NCI-H1417 treated with DMSO at 0.1 percent for 48 hours (cell line): ENCODE measurements at places on chromosomes 3 and 15.
A peak's percentile ranks its signal among the peaks of the same experiment; 100 is the strongest.

DNA sequence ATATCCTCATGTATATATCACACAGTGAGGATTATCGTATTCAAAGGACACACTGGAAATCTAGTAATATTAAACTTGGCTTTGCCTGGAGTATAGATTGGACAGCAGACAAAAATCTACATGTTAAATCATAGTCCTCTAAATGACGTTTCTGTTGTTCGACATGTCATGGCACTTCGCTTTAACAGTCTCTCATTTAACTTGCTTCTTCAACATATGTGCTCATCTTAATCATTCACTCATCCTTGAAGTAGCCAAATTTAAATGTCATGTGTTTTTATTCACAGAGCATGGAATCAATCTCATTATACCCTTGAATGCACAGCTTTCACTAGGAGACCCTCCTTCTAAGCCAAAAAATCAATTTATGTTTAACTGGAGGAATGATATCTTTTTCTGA lies 417.0 kb upstream of the CNTN6 start:
- DNase-seq, result no peak

- DNase-seq, result no peak
These were observed 43.5 kb downstream of the IDH2 start for GRCh38 chr15:90058775-90059174.

- DNase-seq, result no peak
These were observed 157.7 kb downstream of the CGGBP1 start for GRCh38 chr3:87901141-87901540.

- no peak for DNase-seq
These were observed 57.7 kb downstream of the IGF2BP2 start for GRCh38 chr3:185767002-185767688.

DNA sequence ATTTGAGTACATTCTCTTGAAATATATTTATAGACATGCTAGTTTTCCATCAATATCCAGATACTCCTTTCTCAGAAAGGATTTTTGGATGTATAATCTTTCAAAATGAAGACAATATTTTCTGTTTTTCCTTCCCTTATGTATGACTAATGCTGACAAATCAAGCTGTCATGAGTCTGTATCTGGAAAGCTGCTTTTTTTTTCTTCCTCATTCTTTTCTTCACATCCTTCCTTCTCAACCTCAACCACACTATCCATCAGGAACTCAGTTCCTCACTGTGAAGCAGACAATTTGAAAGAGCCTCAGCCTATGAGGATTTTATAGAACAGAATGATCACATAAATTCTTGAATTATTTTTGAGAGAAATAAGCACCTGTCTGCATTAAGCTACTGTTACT lies 335.9 kb upstream of the EPHA6 start:
- no peak for DNase-seq

GRCh38 chr15:39184701-39185390 lies 396.0 kb upstream of the THBS1 start:
- no peak for DNase-seq

DNA sequence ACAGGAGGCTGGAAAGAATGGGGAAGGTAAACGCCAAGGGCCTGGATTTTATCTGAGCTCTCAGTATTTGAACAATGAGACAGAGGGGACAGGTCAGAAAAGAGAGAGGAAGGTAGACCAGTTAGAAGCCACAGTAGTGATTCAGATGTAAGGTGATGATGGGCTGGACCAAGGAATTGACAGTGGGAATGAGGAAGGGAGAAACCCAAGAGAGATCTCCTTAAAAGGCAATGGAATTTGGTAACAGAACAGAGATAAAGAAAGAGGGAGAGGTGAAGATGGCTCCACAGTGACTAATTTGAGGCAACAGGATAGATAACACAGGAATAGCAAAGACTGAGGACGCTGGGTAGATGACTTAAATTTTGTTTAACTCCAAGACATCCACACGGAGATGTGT lies 11.4 kb upstream of the HEG1 start:
- DNase-seq, result no peak

- no peak for DNase-seq
These were observed 334.8 kb downstream of the NAALADL2 start for GRCh38 chr3:175193815-175194518.

DNA sequence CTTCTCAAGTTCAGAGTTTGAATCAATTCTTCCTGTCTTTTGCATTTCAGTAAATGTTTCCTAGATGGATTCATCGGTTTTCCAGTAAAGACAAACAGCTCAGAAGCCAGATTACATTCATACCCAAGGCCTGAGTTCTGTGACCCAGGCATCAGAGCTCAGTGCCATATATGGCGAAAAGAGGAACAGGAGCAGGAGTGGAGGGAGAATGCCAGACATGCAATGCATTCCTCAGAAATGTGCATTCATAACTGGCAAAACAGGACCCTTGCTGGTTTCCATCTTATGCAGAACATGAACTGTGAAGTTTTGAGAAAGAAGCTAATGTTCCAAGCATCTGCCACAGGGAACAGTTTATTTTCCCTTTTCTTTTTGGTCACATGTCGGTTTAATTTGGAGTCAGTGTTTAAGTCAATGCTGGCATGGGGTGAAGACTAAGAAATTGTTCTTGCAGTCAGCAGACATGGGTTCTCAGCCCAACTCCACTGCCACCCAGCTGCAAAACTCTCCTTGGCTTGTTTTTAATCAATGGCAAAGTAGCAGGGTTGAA lies 116.5 kb downstream of the LPP start:
- DNase-seq, result no peak

- no peak for DNase-seq
These were observed 40.5 kb downstream of the RASGRP1 start for GRCh38 chr15:38524156-38524555.

DNA sequence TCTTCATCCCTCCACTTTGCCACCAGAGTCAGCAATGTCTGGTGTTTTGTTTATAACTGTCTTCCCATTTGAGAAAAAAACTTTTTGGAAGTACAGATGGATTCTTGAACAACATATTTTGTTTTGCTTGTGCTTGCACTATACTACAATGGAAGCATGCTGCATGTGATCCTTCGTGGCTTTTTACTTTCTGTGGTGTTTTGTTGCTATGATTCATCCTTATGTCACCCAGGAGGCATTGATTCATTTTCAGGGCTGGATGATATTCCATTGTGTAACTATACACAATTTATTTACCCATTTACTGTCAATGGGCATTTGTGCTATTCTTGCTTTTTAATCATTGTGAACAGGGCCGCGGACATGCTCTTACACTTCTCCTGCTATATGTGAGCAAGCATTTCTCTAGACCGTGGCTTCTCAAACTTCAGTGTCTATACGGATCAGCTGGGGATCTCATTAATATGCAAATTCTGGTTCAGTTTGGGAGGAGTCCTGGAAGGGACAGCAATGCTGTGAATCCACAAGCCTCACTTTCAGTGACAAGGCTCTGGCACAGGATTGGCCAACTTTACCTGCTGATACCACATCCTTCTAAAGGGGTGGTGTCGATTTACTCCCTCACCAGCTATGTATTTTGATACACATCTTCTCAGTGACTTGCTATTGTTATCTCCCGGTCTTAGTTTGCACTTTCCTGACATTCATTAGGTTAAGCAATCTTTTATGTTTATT lies 65.9 kb downstream of the POLR2M start:
- no peak for DNase-seq

- DNase-seq, result no peak
These were observed 29.1 kb downstream of the SLC6A6 start for GRCh38 chr3:14431452-14431916.

DNA sequence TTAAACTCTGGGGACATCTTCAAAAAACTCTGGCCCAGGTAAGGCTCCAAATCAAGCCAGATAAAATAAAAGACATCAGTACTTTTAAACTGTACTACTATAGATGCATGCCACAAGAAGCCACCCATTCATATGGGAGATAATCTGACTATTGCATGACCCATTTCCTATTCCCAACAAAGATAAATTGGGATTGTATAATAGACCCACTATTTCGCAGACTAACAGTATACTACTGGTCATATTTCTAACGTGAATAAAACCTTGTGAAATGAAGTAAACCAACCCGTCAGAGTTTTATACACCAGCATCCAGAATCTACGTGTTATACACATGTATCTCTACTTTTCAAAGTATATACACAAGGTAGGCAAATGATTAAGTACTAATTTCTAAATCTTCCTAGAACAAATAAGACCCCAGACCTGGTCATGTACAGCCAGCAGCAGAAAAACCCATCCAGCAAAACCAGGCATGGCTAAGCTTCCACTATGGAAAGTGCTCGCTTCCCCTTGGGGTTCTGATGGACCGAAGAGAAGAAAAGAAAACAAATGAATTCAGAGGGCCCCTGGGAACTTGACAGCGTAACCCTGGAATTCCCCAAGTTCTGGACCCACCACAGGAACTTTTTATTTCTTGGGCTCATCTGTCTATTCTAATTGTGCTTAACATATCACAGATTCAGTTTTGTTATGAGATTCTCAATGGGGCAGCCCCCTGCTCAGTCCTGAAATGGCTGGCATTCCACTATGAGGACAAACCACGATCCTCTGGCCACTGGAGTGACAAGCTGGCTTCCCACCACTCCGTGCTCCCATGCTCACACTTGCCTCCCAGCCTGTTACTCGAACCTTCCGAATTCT lies 69.1 kb downstream of the MB21D2 start:
- DNase-seq, result no peak

DNA sequence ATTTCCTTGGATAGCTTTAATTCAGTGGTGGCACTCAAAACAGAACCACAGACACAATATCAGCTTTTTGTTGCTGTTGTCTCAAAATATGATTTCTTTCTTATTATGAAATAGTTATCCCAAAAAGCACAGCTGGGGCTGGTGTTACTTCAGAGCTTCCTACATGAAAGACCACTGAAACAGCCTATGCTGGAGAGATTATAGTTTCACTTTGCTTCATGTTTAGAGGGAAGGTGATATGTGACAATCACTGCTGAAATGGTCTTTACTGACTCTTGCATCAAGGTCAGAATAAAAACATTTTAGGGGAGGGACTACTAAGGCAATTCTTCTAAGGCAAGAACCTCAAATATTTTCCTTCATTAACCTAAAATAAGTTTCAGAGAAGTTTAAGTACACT lies 190.7 kb downstream of the TNIK start:
- DNase-seq, result no peak

GRCh38 chr3:66361356-66361755 lies 139.5 kb downstream of the LRIG1 start:
- no peak for DNase-seq

- DNase-seq, result no peak
These were observed 9.5 kb downstream of the RPS17 start for GRCh38 chr15:82530606-82531379.

GRCh38 chr3:46143951-46144473 lies 64.1 kb downstream of the CCR1 start:
- DNase-seq, result no peak

- no peak for DNase-seq
These were observed 102.4 kb downstream of the PLCL2 start for GRCh38 chr3:16987141-16987540.

- no peak for DNase-seq
These were observed 104.5 kb downstream of the RARB start for GRCh38 chr3:25532431-25533162.

DNA sequence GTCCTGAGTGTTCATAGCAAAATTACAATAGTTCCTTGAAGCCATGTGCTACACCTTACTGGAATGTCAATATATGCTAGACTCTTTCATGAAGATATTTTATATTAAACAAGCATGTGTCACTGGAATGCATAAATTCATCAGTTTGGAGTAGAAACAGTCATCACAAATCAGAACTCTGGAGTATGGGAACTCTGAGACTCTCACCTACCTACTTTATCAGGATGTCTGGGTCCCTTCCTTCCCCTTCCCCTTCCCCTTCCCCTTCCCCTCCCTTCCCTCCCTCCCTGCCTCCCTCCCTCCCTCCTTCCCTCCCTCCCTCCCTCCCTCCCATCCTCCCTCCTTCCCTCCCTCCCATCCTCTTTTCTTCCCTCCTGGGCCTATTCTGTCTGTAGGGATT lies 144.7 kb upstream of the PEX5L start:
- DNase-seq, result no peak

- no peak for DNase-seq
These were observed 77.9 kb upstream of the SAMMSON start for GRCh38 chr3:69921651-69922050.

GRCh38 chr3:5023777-5024346 lies 44.6 kb downstream of the BHLHE40 start:
- no peak for DNase-seq

GRCh38 chr15:96428742-96429141 lies 98.2 kb downstream of the NR2F2 start:
- no peak for DNase-seq

DNA sequence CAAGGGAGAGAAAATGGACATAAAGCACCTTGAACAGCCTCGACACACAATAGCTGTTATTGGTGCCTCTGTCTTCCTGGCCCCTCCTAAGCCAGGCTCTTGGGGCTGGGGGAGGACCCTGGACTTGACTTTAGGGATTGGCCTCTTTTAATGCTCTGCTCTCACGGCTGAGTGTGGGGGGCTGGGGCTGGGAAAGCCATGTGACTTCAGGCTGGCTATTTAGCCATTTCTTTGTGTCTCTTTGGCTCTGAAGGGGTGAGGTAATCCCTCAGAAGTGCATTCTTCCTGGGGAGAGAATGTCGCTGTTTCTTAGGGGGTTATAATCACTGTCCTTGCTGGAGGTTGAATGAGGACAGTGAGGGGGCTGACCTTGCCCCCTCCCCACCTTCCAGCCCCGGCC lies 26.2 kb downstream of the MAGEF1 start:
- no peak for DNase-seq

GRCh38 chr15:31975830-31976229 lies 54.5 kb upstream of the CHRNA7 start:
- no peak for DNase-seq

- DNase-seq, result no peak
These were observed 39.0 kb downstream of the TTC23 start for GRCh38 chr15:99210334-99210733.

- no peak for DNase-seq
These were observed 20.5 kb downstream of the RBP2 start for GRCh38 chr3:139455855-139456254.

- no peak for DNase-seq
These were observed at the start of gene CP for GRCh38 chr3:149221783-149222517. TSS of gene CP (minus strand) at chr3:149221829. CDS start at chr3:149221792, 37 bp downstream.

GRCh38 chr3:29644956-29645636 lies 364.2 kb downstream of the RBMS3 start:
- no peak for DNase-seq

DNA sequence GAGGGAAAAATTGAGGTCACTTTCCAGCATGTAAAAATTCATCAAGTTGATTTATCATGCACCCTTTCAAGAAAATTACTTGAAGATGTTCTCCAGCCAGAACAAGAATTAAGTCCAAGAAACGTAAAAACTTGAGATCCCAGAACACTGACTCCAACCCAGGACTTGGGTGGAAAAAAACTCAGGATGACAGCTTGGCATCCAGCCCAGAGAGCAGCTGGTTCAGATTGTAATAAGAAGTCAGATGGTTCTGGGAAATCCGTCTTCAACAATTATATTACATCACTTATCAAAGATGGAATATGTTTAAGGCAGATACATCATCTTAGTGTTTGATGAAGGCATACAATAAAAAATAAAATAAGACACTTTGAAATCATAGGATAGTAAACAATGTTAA lies 23.0 kb upstream of the DNAJC13 start:
- DNase-seq, result no peak

- peak; percentile 26 for DNase-seq
These were observed 10.0 kb downstream of the BMF start for GRCh38 chr15:40098489-40099261.
